ENCODE measurements at places on chromosomes 4 and X.

DNA sequence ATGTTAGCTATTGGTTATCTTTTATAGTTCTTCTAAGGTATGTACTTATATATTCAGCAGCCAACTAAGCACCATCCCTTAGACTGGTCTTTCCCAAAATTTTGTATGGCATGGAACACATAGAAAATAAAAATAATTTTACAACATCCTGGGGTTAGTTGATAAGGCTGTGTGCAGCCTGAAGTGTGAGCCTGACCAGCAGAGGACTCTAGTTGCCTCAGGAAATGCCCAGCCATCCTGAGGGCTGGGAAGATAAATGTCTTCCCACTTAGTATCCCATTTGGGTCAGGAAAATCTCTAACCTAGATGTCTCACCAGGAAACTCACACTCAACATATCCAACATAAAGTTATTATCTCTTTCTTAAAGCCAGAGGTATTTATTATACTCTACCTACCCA, 251.4 kb upstream of the POF1B start:
- DNase-seq: no peak

DNA sequence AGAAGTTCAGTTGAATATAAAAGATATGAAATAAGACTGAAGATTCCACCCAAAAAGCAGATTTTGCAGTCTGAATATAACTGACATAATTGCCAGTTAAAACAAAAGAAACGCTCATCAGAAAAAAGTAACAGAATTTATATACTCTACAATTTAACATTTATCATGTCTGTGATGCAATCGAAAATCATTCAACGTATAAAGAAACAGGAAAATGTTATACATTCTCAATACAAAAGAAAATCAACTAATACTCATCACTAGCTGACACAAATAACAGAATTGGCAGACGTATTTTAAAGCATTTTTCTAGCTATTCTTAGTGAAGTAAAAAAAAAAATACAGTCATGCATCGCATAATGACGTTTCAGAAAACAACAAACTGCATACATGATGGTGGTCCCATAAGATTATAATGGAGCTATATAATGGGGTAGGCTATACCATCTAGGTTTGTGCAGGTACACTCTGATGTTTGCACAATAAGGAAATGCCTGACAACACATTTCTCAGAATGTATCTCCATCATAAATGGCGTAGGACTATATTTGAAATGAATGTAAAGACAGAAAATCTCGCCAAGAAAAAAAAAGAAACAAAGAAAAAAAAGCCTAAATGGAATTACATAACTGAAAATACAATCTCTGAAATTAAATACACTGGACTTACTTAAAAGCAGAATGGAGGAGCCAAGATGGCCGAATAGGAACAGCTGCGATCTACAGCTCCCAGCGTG, 34.3 kb downstream of the OR13H1 start:
- DNase-seq: no peak

DNA sequence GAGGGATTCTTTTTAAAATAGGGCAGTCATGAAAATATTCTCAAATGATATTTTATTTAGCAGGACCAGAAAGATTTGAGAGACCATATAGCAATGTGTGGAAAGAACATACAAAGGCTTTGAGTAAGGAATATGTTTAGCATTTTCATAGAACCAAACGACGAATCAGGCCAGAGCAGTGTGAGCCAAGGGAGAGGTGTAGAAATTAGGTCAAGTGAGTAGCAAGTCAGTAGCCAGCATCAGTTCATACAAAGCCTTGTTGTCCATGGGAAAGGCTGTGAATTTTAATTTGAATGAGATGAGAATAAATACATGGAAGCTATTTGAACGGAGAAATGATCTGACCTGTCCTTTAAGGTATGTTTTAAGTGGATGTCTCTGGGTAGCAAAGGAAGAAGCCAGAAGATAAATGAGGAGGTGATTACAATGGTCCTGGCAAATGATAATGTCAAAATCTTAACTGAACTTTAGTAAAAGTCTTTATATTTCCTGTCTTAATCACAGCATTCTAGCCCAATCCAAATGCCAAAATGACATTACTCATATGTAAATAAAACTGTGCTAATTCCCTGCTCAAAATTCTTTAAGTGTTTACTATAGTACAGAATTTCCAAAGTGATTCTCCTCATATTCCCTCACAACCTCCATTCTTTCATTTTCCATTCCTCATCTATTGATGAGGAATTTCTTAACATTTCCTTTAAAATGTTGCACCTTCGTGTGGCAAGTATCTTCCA, 155.7 kb upstream of the SLIT2 start:
- DNase-seq: no peak

DNA sequence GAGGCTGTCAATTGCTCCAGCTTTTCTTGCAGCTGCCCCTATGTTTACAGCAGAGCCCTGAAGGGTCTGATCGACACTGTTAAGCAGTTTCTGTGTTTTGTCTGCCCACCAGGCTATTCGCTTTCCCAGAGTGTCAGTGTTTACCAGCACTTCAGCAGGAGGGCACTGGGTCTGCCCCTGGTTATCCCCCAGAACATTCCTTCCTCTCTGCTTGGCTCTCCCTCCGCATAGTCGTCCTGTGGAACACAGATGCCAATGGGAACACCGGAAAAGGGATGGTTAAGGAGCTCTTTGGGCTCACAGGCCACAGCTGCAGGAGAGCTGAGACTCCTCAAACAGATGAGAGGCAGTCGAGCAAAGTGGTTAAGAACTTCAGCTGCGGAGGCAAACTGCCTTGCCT, 71.3 kb upstream of the FBXW7 start:
- no peak for DNase-seq

- DNase-seq: no peak
These were observed 154.4 kb downstream of the PTTG2 start for GRCh38 chr4:38114386-38115150.

- DNase-seq: no peak
These were observed 61.6 kb downstream of the SEC24D start for GRCh38 chr4:118774321-118774720.

DNA sequence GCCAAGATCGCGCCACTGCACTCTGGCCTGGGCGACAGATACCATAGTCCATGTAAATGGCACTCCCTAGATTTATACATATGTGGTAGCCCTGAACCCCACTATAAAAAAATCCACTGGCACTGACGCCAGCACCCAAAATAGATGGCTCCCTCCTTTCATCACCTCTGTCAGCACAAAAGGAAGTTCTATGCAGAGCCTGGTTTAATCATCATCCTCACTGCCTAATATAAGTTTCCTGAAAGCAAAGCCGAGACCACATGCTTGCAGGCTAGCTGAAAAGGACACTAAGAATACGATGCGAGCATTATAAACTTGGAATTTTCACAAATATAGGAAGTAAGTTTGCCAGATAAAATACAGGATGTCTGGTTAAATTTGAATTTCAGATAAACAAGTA, 27.5 kb upstream of the DOCK11 start:
- no peak for DNase-seq

- no peak for DNase-seq
These were observed 184.9 kb downstream of the NSUN7 start for GRCh38 chr4:40934676-40935075.

GRCh38 chrX:3184176-3184930, 143.1 kb downstream of the ARSF start:
- peak; percentile 10 for DNase-seq

- DNase-seq: no peak
These were observed 95.4 kb downstream of the VCX2 start for GRCh38 chrX:8075636-8076035.

- DNase-seq: no peak
These were observed 11.6 kb upstream of the ING2 start for GRCh38 chr4:183493246-183493645.

GRCh38 chr4:124334119-124334518, 378.4 kb downstream of the ANKRD50 start:
- peak; percentile 83 for DNase-seq

- no peak for DNase-seq
These were observed 278.1 kb downstream of the NKX6-1 start for GRCh38 chr4:84220990-84221389.

GRCh38 chr4:38920677-38921076, 53.1 kb downstream of the FAM114A1 start:
- no peak for DNase-seq

GRCh38 chrX:18879144-18879543, 104.8 kb downstream of the PHKA2 start:
- DNase-seq: no peak

DNA sequence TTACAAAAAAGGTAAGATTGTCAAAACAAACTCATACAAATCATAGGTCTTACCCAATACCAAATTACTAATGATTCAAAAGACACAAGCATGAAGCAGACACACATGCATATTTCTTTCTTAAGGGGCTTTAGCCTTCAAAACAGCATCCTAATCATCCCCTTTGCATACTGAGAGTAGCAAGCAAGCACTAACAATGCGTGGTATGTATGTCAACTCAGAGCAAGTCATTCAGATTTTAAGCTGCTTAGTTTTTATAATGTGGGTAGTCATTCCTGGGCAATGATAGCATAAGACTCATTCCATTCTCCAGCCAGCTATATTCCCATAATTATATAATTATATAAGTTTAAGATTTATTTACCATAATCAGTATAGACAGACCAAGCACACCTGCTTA, 219.6 kb downstream of the DKK2 start:
- peak; percentile 16 for DNase-seq

GRCh38 chr4:104909376-104909775, 237.3 kb upstream of the TET2 start:
- no peak for DNase-seq

DNA sequence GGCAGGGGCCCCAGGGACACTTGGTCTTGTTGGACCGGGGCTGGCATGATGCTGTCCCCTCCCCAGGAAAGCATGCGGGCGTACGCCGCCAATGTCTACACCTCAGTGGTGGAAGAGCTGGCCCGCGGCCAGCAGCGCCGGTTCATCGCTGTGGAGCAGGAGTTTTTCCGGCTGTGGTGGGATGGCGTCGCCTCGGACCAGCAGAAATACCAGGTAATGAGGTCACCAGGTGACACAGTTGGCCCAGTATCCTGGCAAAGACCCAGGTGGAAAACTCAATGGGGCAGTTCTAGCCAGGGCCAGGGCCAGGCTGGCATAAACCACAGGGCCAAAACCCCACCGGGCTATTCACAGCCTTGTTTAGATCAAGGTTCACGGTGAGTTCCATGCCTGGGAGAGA, 1.5 kb downstream of the MAN2B2 start:
- DNase-seq: no peak

GRCh38 chr4:101475246-101475645, 127.9 kb upstream of the PPP3CA start:
- no peak for DNase-seq

DNA sequence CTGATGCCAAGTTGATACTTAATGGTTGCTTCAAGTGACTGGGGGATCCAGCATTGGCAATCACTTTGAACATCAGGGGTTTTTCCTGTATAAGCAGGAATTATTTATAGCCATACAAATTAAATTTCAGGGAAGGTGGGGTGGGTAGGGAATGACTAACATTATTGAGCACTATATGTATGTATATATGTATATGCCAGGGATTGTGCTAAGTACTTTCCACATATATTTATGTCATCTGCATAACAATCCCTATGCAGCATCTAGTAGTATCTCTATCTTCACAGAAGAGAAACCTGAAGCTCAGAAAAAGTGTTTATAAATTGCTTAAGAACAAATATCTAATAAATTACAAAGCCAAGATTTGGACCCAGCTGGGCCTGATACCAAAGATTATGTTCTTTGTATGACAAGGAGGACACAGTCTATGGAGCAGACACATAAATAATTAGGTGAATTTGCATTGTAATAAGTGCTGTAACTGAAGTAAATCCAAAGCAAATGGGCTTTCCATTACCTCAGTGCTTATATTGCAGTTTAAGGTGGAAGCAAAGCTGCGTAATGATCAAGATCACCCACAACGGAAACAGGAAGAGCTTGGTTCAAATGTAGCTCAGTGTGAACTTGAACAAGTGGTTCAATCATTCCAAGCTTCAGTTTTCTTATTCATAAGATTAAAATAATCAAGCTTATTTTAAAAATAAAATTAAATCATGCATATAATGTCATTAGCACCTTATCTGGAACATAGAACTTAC, 18.9 kb upstream of the RASGEF1B start:
- DNase-seq: no peak
